ENCODE measurements at places on chromosomes 1 and 21. TPM values are rescaled to one million over a fixed set of nuclear protein-coding genes. Genes with fewer than 3 reads are reported as not detected.

The TLCD4 gene
- total RNA-seq = not detected

The S100A12 gene
- not detected for total RNA-seq

The BRINP3 gene
- total RNA-seq = not detected

The LIPI gene
- total RNA-seq = not detected

The RAP1GAP gene
- total RNA-seq = 0.13 TPM

DNA sequence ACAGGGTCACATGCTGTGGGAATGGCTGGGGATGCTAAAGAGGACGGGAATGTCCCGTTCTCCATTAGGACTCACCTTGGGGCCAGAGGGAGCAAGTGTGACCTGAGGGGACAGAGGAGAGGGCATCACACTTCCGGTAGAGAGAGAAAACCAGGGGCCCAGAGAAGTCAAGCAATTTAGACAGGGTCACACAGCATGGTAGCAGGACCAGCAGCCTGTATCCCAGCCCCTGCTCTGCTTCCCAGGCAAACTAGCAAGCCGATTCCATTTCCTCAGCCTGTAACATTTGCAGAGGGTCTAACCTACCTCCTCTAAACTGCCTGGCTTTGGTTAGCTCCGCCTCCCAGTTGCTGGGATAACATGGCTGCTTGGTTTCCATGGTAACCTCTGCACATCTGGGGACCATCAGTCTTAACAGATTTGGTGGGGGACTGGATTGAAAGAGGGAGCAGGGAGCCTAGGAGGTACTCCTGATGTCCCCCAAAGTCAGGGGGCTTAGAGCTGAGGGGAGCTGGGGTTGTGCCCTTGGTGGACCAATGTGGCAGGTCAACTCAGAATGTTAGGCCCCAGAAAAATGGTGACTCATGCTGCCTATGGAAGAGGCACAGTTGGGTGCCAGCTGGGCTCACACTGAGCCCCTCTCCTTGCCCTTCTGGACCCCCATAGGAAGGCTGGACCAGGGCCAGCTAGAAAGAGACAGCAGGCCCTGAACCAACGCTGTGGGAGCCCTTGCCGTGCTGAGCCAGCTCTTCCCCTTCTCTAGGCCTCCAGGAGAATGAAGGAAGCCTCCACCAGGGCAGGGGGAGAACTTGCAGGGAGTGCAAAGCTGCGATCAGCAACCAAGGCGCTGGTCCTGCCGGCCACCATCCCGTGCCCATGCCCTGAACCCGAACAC lies 9.5 kb downstream of the COL16A1 start:
- no peak for DNase-seq

- no peak for DNase-seq
Observed at GRCh38 chr1:185463011-185463410, 146.0 kb upstream of the IVNS1ABP start.

- DNase-seq = no peak
Observed at GRCh38 chr1:65206836-65207235, 58.8 kb downstream of the AK4 start.

DNA sequence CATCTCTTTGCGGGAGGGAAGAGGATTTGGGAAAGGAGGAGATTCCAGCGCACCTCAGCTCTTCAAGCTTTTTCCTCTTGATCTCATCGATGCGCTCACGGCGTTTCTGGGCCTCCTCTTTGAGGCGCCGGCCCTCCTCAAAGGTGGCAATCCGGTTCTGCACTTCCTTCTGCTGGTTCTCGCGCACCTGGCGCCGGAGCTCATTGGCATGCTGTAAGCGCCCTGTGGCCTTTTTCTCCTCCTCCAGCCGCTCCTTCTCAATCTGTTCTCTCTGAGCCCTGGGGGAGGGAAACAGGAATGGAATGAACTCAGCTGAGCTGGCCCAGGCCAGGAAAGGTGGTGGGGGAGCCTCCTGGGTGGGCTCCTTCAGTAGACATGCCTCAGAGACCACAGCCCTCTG lies 10.4 kb upstream of the VSIG8 start:
- DNase-seq = no peak

- no peak for DNase-seq
Observed at GRCh38 chr1:12722626-12723025, 6.7 kb downstream of the AADACL3 start.

GRCh38 chr1:201191653-201192260 lies 1.1 kb downstream of the IGFN1 start:
- peak; percentile 24 for DNase-seq

DNA sequence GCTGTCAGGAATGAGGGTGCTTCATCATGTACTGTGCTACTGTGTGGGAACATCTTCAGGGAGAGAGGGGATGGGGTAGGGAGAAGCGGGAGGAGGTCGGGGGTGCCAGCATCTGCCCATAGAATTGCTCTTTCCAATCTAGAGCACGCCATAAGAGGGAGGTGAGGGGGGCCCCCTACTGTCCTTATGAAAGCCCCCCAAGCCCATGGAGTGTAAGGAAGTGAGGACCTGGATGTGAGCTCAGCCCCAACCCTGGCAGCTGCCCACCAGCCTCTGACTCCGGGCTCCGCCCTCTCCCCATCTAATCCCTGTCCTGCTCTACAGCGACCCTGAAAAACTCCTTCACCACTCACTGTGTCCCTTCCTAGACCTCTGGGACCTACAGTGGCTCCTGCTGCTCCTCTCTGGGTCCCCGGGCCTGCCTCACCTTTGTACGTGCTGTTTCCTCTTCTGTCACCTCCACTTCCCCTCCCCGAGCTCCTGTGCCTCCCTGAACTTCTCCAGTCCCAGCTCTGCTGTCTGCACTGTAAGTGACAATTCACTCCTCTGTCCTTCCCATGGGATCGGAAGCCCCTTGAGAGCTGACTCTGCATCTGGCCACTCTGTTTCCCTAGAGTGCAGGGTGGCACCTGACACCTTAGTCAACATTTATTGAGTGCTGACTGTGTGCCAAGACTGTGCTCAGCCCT lies 269.4 kb downstream of the PTPRU start:
- no peak for DNase-seq

DNA sequence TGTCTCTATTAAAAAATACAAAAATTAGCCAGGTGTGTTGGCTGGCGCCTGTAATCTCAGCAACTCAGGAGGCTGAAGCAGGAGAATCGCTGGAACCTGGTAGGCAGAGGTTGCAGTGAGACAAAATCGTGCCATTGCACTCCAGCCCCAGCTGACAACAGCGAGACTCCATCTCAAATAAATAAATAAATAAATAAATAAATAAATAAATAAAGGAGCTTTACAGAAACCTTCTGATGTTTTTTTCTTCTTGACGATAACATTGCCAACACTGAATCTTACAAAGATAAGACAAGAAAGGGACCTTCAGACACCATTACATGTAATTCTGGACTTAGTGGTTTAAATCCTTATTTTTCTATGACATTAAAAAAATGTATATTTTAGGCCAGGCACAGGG lies 47.8 kb upstream of the LGALS8 start:
- DNase-seq = no peak

GRCh38 chr1:62841587-62842169 lies 57.7 kb downstream of the ATG4C start:
- peak; percentile 44 for DNase-seq
